ENCODE measurements at places on chromosomes 5 and 9. TPM values are rescaled to one million over a fixed set of nuclear protein-coding genes. Genes with fewer than 3 reads are reported as not detected.

DNA sequence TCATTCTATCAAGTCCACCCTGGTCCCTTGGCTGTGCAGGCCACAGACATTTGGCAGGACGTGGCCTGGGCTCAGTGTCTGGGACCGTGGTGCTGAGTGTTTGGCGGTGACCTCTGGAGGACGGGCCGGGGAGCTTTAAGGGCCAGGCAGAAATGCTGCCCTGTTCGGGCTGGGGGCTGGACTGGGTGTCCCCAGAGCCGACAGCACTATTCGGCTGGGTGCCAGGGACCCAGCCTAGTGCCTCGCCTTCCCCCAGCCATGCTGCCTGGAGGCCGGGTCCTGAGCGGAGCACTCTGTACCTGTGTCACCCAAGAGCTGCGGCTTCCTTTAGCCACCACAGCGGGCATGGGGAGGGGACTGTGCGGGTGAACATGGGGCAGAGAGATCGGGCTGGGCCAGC, 40.4 kb downstream of the COL5A1 start:
- no peak overlapping the region for H3K27ac ChIP-seq
- no peaks in the 10 kb centered on the region for H3K36me3 ChIP-seq
- H3K4me3 ChIP-seq: no peak overlapping the region
- peaks cover 54% of the 10 kb centered on the region for H3K27me3 ChIP-seq
- no peaks in the 10 kb centered on the region for H3K4me1 ChIP-seq

GRCh38 chr9:133856798-133857197, 118.6 kb upstream of the SARDH start:
- H3K27ac ChIP-seq: peak overlapping the region; percentile 94
- H3K36me3 ChIP-seq: no peaks in the 10 kb centered on the region
- H3K27me3 ChIP-seq: no peaks in the 10 kb centered on the region
- peaks cover 28% of the 10 kb centered on the region for H3K4me1 ChIP-seq
- DNase-seq: no peak

- DNase-seq: no peak
- no peaks in the 10 kb centered on the region for H3K4me1 ChIP-seq
- H3K4me3 ChIP-seq: no peak overlapping the region
- H3K27ac ChIP-seq: no peak overlapping the region
These were observed 361.9 kb downstream of the MAT2B start for GRCh38 chr5:163867324-163867723.

DNA sequence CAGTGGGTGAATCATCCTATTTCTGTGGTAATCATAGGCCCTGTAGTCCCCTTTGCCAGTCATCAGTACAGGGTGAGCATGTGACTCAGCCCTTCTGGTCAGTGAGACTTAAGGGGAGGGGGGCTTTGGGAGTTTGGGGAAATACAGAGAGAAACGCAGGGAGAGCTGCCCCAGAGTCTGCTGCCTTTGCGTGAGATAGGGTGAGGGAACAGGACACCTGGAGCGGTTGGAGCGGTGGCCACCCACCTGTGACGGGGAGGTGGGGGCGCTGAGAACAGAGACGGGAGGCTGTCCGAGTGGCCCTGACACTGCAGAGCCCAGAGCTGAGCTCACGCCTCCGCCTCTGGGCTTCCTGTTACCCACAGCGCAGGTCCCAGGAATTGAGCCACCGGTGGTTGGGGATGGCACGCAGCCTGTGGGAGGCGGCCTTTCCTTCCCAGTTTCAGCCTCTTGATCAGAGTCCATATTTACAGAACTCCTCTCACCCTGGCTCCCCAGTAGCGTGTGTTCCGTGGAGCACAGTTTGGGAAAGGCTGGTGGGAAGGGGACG, 92.0 kb upstream of the ERCC6L2 start:
- no peak overlapping the region for H3K4me3 ChIP-seq
- DNase-seq: no peak
- H3K27me3 ChIP-seq: 0 out of 2 replicates have a peak, but pooled peaks cover 6% of the 10 kb centered on the region
- H3K27ac ChIP-seq: no peak overlapping the region

DNA sequence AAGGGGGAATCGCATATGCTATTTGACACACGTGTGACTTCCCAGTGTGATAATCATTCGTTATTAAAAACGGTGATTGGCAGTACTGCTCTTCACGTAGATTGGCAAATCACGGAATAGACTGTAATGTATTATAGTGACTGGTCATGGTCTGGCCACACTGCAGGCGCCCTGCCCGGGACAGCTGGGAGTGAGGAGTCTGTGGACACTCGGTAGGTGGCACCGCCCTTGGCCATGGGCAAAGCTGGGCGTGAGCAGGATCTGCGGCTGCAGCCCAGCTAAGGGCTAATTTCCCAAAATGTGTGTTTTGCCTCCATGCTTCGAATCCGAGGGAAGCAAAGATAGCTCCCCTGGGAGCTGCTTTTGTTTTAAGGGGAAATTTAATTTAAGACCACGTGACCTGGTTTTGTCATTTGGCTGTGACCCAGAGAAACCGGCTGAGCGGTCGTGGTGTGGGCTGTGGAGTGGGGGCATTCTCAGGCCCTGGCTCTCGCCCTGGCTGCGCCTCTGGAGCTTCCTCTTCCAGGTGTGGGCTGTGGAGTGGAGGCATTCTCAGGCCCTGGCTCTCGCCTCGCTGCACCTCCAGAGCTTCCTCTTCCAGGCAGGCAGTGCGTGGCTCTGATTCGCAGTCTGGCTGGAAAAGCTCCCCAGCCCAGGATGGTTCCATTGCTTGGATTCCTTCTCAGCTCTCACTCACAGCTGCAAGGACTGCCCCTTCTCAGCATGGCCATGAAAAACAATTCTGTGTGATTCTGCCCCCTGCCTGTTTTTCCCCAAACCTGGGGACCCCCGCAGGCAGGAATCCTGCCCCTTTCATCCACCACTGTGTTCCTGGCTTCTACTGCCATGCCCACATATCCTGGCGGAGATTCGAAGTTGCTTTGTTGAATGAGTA, 131.1 kb downstream of the OLFM1 start:
- no peak overlapping the region for H3K27ac ChIP-seq
- no peaks in the 10 kb centered on the region for H3K36me3 ChIP-seq
- H3K4me1 ChIP-seq: no peaks in the 10 kb centered on the region
- peaks cover 100% of the 10 kb centered on the region for H3K27me3 ChIP-seq
- no peak for DNase-seq
- no peak overlapping the region for H3K4me3 ChIP-seq

- no peaks in the 10 kb centered on the region for H3K36me3 ChIP-seq
- DNase-seq: no peak
- no peaks in the 10 kb centered on the region for H3K4me1 ChIP-seq
- H3K4me3 ChIP-seq: no peak overlapping the region
These were observed 40.7 kb downstream of the EBF1 start for GRCh38 chr5:159058716-159059636.

DNA sequence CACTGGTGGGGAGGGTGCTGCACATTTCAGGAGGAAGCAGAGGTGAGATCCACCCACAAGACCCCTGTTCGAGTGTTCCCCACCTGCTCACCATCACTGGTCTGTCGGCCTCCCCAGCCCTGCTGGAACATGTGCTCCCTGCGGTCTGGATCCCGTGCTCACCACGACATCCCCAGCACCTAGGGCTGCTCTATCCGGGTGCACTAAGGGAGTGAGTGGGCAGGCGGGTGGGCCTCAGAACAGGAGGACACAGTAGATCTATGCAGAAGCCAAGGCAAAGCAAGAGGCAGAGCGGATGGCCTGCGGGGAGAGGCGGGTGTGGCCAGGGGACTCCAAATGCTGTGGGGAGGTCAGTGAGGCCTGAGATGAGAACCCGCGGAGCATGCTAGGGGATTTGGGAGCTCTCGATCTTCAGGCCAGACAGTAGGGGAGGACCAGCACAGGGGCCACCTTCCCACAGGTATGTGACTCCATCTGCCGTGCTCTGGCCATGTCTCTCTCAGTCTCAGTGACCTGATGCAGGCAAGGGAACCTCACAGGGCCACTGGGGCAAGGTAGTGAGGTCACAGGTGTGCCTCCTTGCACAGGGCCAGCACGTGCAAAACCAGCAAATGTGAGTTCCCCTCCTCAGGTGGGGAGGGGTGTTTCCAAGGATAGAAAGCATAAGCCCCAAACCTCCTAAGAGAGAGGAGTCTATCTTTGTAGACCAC, 134.2 kb downstream of the ZNF354C start:
- H3K27ac ChIP-seq: no peak overlapping the region
- no peaks in the 10 kb centered on the region for H3K4me1 ChIP-seq
- no peak for DNase-seq
- H3K27me3 ChIP-seq: peaks cover 97% of the 10 kb centered on the region
- no peaks in the 10 kb centered on the region for H3K36me3 ChIP-seq

- H3K36me3 ChIP-seq: no peaks in the 10 kb centered on the region
- H3K4me3 ChIP-seq: no peak overlapping the region
- no peaks in the 10 kb centered on the region for H3K4me1 ChIP-seq
- peaks cover 92% of the 10 kb centered on the region for H3K27me3 ChIP-seq
- no peak overlapping the region for H3K27ac ChIP-seq
These were observed 10.8 kb downstream of the SARDH start for GRCh38 chr9:133727277-133727875.

GRCh38 chr9:109117856-109118807, 1.6 kb downstream of the TMEM245 start:
- 0 out of 2 replicates have a peak, but pooled peaks cover 10% of the 10 kb centered on the region for H3K36me3 ChIP-seq
- peak; percentile 75 for DNase-seq
- peak overlapping the region; percentile 38 for H3K27ac ChIP-seq
- no peaks in the 10 kb centered on the region for H3K27me3 ChIP-seq
- peaks cover 50% of the 10 kb centered on the region for H3K4me1 ChIP-seq

- H3K27ac ChIP-seq: no peak overlapping the region
- no peak overlapping the region for H3K4me3 ChIP-seq
- H3K4me1 ChIP-seq: peaks cover 16% of the 10 kb centered on the region
- no peaks in the 10 kb centered on the region for H3K27me3 ChIP-seq
- H3K36me3 ChIP-seq: no peaks in the 10 kb centered on the region
- DNase-seq: no peak
These were observed 3.9 kb downstream of the LPAR1 start for GRCh38 chr9:111034170-111034897.

DNA sequence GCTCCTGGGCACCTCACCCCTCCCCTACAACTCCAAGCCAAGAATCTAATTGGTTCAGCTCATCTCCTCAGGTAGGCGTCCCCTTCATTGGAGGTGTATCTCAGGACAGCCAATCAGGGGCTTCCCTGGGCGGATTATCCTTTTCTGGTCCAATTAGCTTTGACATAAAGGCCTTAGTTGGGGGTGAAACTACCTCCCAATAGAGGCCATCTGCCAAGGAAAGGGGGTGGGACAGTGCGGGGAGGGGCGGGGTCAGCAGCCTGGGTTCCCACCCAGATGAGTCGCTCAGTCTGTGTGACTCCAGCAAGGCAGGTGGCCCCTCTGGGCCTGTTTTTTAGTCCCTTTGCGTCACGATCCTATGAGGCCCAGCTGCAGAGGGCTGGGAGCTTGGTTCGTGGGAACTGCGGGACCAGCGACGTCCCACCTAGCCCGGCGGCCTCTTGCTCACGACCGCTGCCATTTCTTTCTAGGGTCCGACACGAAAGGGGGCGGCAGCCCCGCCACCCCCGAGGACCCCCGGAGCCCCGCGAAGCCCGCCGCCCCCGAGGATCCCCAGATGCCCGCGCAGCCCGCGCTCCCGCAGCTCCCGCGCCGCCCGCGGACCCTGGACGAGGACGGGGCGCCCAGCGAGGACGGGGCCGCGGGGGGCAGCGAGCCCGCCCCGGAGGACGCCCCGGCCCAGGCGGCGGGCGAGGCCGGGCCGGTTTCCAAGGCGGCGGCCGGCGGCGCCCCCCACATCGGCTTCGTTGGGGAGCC, 8.9 kb downstream of the PRRT1B start:
- no peak overlapping the region for H3K27ac ChIP-seq
- peaks cover 19% of the 10 kb centered on the region for H3K27me3 ChIP-seq
- H3K4me1 ChIP-seq: no peaks in the 10 kb centered on the region
- no peaks in the 10 kb centered on the region for H3K36me3 ChIP-seq
- no peak for DNase-seq
- no peak overlapping the region for H3K4me3 ChIP-seq

DNA sequence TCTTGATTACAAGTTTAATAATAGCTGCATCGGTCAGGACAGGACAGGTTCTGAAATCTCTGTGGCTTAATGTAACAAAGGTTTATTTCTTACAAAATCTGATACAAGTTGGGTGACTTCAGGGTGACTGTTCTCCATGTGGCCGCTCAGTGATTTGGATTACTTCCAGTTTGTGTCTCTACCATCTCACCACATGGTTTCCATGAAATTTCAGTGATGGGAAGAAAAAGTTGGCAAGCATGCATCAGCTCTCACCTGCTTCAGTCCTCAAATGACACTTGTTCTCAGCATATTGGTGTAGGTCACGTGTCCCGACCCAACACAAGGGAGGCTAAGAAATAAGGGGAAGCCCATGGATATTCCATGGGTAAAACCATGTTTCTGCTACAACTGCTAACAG, 7.8 kb upstream of the TMEM268 start:
- H3K4me3 ChIP-seq: no peak overlapping the region
- H3K27ac ChIP-seq: no peak overlapping the region
- no peaks in the 10 kb centered on the region for H3K4me1 ChIP-seq
- no peaks in the 10 kb centered on the region for H3K27me3 ChIP-seq
- DNase-seq: no peak

- DNase-seq: peak; percentile 41
- peaks cover 47% of the 10 kb centered on the region for H3K4me1 ChIP-seq
- H3K4me3 ChIP-seq: no peak overlapping the region
These were observed 149.8 kb upstream of the CDKN2B start for GRCh38 chr9:22158927-22159346.

CCL28 gene
- 2.2 TPM for total RNA-seq

VCAN gene
- total RNA-seq: 0.43 TPM

RORB gene
- not detected for total RNA-seq

ZSWIM6 gene
- total RNA-seq: 9.7 TPM

CDH6 gene
- not detected for total RNA-seq

SPEF2 gene
- 7.5 TPM for total RNA-seq

CD14 gene
- 0.35 TPM for total RNA-seq

PCDHB16 gene
- not detected for total RNA-seq

TMEM232 gene
- 1.1 TPM for total RNA-seq

NMUR2 gene
- total RNA-seq: not detected

SLC36A3 gene
- not detected for total RNA-seq

GPR21 gene
- 1.6 TPM for total RNA-seq

GARIN3 gene
- not detected for total RNA-seq

All from PC-9 (cell line).